Colonic mucosa (tissue), 4 donors: ENCODE measurements at places on chromosomes 4 and X. TPM values are rescaled to one million over a fixed set of nuclear protein-coding genes. Genes with fewer than 3 reads are reported as not detected.

The FAT1 gene
- total RNA-seq = 300 TPM

DNA sequence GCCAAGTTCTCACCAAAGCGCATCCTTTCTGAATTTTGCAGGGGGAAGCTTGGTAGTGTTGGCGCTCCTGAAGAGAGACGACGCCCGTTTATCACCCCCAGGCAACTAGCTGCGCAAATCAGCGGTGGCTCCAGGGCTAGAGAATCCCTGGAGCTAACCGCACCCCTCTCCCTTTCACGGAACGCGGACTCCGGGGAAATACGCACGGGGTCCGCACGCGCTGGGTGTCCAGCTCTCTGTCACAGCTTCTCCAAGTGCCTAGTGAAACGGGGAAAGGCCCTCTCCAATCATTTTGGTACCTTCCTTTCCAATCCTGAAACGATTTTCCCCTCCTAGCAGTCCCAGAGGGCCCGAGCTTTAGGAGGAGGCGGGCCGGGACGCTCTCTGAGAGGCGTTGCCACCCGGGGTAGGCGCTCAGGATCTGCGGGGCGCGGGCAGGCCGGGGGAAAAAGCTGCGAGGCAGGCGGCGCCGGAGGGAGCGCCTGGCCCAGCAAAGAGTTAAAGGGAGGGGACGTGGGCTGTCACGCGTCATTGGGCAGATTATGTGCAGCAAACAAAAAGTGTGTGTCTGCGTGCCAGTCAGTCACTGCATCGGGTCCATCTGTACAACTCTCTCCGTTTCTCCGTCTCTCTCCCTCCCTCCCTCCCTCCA, at the start of gene PRDM8:
TSS of gene PRDM8 (plus strand) at position 582 of the 652 bp plus-strand sequence. CDS start 2,578 bp downstream, outside the sequence.
- H3K27me3 ChIP-seq = peaks cover 19% of the 10 kb centered on the region
- no peaks in the 10 kb centered on the region for H3K4me1 ChIP-seq
- H3K4me3 ChIP-seq = peak within 1 kb of the TSS; percentile 9
- no peak for DNase-seq
- no peak within 1 kb of the TSS for H3K27ac ChIP-seq
- H3K36me3 ChIP-seq = no peaks in the 10 kb centered on the region

The ZNF674 gene
- 3.6 TPM for total RNA-seq

- H3K36me3 ChIP-seq = no peaks in the 10 kb centered on the region
- no peak overlapping the region for H3K4me3 ChIP-seq
- no peaks in the 10 kb centered on the region for H3K27me3 ChIP-seq
- H3K4me1 ChIP-seq = no peaks in the 10 kb centered on the region
Measured at GRCh38 chr4:101355246-101355645, 7.9 kb upstream of the PPP3CA start.

DNA sequence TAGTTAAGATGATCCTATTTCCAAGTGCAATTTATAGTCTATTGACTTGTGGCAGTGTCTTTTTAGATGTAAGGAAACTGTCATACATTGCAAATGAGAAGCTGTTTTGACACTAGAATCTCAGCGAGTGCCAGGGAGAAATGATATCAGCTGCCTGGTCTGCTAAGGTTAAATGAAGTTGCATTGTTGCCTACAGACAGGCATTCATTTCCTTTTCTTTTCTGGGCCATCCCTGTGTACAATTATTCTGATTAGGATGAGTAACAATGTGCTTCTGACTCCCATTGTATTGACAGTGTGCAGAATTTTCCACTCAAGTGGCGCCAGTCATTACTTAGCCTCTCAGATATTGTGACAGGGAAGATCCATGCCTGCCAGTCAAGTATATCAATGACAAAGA, 231.2 kb downstream of the GPAT3 start:
- H3K27me3 ChIP-seq = no peaks in the 10 kb centered on the region
- no peak overlapping the region for H3K27ac ChIP-seq
- no peak for DNase-seq
- H3K36me3 ChIP-seq = no peaks in the 10 kb centered on the region
- H3K4me3 ChIP-seq = no peak overlapping the region
- H3K4me1 ChIP-seq = no peaks in the 10 kb centered on the region

The SSX2 gene
- not detected for total RNA-seq

GRCh38 chrX:134236626-134237614, at the start of gene CCDC160:
TSS of gene CCDC160 (plus strand) at chrX:134237182. CDS start at chrX:134244801, 7,619 bp downstream.
- no peaks in the 10 kb centered on the region for H3K36me3 ChIP-seq
- peaks cover 8% of the 10 kb centered on the region for H3K27me3 ChIP-seq
- peak; percentile 25 for DNase-seq
- no peak within 1 kb of the TSS for H3K27ac ChIP-seq
- H3K4me3 ChIP-seq = peak within 1 kb of the TSS; percentile 33

DNA sequence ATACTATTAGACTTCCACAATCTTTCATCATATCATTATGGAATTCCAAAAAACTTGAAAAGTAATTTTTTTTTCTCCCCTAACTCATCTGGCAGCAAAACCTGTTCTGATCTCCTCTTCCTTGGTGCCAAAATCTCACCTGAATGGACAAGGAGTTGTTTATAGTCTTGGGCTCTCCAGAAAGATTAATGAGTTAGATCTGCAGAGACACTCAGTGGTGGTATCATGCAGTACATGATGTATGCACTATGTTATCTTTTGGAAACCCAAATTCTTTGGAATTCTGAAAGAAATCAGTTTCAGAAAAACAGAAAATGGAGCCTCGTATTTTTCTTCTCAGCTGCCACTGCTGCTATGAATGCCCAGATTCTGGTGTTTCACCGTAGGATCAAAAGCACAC, 11.7 kb downstream of the GPM6B start:
- no peaks in the 10 kb centered on the region for H3K27me3 ChIP-seq
- H3K4me3 ChIP-seq = no peak overlapping the region
- no peak for DNase-seq
- H3K36me3 ChIP-seq = no peaks in the 10 kb centered on the region

DNA sequence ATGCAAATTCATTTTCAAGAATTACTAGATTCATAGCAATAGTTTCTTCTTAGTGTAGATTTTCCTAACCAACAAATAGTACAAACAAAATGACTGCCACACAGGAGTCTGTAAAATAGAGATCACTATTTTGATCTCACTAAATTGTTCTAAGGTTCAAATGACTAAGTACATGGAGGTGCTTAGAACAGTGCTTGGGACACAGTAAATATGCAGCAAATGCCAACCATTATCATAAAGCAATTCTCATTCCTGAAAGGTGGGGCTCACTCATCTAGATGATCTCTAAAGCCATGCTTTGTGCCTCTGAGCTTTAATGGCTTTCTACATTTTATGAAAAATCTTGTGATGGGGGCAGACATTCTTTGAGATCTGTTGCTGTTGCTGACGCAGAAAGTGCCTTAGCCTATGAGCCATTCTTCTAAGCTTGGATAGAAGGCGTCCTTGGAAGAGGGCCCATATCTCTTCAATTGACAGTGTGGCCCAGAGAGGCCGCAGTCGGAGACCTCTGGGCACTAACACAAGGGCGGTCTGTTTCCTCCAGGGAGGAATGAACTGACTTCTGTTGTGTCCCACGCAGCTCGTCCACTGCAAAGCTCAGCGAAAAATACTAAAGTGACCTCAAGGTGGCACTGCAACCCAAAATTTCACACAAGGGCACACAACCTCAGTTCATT, 23.5 kb downstream of the TLR10 start:
- no peaks in the 10 kb centered on the region for H3K36me3 ChIP-seq
- no peak overlapping the region for H3K4me3 ChIP-seq
- H3K27ac ChIP-seq = no peak overlapping the region
- peak; percentile 71 for DNase-seq
- H3K27me3 ChIP-seq = no peaks in the 10 kb centered on the region

DNA sequence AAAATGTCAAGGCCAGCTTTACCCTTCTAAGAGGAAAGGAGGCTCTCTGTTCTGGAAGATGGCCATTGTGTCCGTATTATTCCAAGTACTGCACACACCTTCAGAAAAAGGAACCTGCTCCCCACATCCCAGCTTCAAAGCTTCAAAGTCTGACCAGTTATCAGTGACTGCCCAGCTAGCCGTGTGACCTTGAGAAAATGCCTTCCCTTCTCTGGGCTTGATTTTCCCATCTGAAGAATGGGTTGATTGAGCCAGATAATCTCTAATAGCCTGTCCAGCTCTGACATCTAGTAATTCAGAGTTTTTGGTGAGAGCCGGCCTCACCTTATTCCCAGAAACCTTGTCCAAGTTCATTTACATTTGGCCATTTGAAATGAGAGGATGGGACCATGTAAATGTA, 3.0 kb downstream of the LONRF3 start:
- H3K36me3 ChIP-seq = no peaks in the 10 kb centered on the region
- no peak overlapping the region for H3K27ac ChIP-seq
- H3K4me3 ChIP-seq = no peak overlapping the region
- DNase-seq = no peak
- peaks cover 7% of the 10 kb centered on the region for H3K27me3 ChIP-seq
- peaks cover 8% of the 10 kb centered on the region for H3K4me1 ChIP-seq

DNA sequence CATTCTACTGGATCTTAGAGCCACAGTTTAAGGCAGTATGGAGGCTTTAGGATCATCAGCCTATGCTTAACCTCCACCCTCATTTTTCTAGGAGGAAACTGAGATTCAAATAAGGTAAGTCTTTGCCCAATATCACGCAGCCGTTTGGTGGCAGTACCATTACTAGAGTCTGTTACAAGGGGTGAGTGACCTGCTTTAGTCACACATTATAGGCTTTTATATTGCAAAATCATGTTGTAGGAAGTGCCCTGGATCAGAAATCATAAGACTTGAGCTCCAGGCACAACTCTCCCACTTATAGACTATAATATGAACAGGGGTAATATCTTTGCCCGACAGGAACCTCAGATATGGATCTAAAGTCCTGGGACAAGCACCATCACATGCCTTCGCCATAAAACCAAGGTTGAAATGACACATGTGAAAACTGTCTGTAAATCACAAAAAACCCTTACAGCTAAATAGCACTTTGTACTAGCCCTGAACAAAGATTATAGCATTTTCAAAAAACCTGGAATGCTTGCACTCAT, 19.2 kb downstream of the HPSE start:
- no peak overlapping the region for H3K27ac ChIP-seq
- H3K4me3 ChIP-seq = no peak overlapping the region
- no peak for DNase-seq
- no peaks in the 10 kb centered on the region for H3K27me3 ChIP-seq
- H3K36me3 ChIP-seq = no peaks in the 10 kb centered on the region

GRCh38 chrX:69565247-69565815, 50.6 kb upstream of the EDA start:
- H3K4me3 ChIP-seq = no peak overlapping the region
- H3K4me1 ChIP-seq = no peaks in the 10 kb centered on the region
- no peaks in the 10 kb centered on the region for H3K36me3 ChIP-seq
- H3K27ac ChIP-seq = no peak overlapping the region
- DNase-seq = no peak

- DNase-seq = no peak
- H3K4me3 ChIP-seq = no peak overlapping the region
- H3K27me3 ChIP-seq = no peaks in the 10 kb centered on the region
- no peaks in the 10 kb centered on the region for H3K4me1 ChIP-seq
- H3K27ac ChIP-seq = no peak overlapping the region
Measured at GRCh38 chrX:140360284-140360683, 144.6 kb downstream of the SOX3 start.

DNA sequence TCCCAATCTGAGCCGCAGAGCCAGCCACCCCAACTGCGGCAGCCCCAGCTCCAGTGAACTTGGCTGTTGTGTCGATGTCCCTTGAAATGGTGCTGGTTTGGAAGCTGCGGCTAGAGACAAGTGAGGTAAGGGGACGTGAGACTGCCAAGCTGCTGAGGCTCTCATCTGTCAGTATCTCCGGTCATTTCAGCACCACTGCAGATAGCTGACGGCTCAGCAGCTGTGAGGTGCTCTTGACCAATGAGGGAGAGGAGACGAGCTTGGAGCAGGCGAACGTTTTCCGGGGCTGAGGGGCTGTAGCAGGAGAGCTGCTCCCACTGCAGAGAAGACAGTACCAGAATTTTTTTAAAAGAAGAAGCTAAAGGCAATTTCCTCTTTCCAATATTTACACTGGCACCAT, 175.5 kb upstream of the CASK start:
- no peaks in the 10 kb centered on the region for H3K27me3 ChIP-seq
- no peaks in the 10 kb centered on the region for H3K36me3 ChIP-seq
- H3K27ac ChIP-seq = no peak overlapping the region

DNA sequence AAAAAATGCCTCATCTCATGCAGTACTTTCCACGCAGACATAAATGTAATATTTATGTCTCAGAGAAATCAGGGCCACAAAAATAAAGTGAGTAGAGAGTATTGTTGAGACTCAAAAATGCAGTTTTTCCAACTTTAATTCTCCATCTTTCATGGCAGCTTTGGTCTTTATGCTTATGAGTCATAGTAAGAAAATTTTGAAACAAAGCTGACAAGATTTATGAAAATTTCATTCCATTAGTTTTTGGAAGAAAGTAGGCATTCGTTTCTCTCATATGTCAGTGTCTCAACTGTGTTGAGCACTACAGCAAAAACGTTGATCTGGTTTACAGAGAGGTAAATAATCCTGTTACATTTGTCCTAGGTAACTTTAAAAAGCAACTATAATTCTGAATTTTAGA, 656.8 kb downstream of the IQCM start:
- H3K27me3 ChIP-seq = no peaks in the 10 kb centered on the region
- no peak overlapping the region for H3K27ac ChIP-seq
- H3K36me3 ChIP-seq = no peaks in the 10 kb centered on the region
- no peak overlapping the region for H3K4me3 ChIP-seq

- DNase-seq = no peak
- H3K27me3 ChIP-seq = no peaks in the 10 kb centered on the region
- H3K4me1 ChIP-seq = no peaks in the 10 kb centered on the region
Measured at GRCh38 chr4:109248322-109248900, 54.0 kb downstream of the COL25A1 start.
